ENCODE measurements at places on chromosomes 7 and 10.

GRCh38 chr10:131274133-131274880 is 37.2 kb downstream of the TCERG1L start:
- DNase-seq, result no peak

DNA sequence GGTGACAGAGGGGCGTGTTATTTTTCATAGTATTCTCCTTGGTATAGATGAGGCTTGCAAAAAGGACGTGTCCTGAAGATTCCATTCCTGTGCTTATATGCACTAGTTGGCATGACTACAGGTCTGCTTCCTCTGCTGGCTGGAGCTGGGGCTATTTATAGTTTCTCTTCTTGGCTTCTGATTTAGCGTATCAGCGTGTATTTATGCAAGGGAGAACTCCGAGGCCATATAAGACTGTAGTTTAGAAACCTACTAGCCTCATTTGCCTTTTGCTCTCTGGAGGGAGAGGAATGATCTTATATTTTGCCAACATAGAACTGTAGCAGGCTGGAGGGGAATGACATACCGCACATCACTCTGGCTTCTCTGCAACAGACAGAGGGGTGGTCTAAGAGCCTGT is 39.7 kb downstream of the CACNB2 start:
- DNase-seq, result no peak

GRCh38 chr10:117509573-117509972 is 33.0 kb upstream of the EMX2 start:
- no peak for DNase-seq

GRCh38 chr10:96902117-96902516 is 70.0 kb downstream of the LCOR start:
- no peak for DNase-seq

DNA sequence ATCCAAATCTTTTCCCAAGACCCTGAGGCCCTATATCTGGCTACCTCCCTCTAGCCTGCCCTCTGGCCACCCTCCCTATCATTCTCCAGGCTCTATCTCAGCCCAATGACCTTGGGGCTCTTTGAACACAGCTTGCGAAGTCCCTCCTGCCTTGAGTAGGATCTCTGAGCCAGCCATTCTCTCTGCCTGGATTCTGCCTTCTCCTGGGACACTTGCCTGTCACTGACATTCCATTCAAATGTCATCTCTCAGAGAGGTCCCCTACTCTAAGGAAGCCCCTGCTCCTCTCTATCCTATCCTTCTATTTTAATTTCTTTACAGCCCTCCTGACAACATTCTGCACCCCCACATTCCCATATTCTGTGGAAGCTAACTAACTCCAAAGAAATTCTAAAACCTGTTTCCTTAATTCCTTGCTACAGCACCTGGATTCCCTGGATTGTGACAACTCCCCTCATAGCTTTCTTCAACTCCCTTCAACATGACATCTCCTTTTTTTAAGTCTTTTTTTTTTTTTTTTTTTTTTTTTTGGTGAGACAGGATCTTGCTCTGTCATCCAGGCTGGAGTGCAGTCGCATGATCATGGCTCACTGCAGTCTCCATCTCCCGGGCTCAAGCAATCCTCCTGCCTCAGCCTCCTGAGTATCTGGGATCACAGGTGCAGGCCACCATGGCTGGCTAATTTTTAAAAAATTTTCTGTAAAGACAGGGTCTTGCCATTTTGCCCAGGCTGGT is 81.0 kb upstream of the ASAH2 start:
- no peak for DNase-seq

GRCh38 chr10:114653926-114654325 is 4.1 kb downstream of the ABLIM1 start:
- DNase-seq, result no peak

GRCh38 chr7:136359333-136359903 is 382.3 kb upstream of the MTPN start:
- no peak for DNase-seq

DNA sequence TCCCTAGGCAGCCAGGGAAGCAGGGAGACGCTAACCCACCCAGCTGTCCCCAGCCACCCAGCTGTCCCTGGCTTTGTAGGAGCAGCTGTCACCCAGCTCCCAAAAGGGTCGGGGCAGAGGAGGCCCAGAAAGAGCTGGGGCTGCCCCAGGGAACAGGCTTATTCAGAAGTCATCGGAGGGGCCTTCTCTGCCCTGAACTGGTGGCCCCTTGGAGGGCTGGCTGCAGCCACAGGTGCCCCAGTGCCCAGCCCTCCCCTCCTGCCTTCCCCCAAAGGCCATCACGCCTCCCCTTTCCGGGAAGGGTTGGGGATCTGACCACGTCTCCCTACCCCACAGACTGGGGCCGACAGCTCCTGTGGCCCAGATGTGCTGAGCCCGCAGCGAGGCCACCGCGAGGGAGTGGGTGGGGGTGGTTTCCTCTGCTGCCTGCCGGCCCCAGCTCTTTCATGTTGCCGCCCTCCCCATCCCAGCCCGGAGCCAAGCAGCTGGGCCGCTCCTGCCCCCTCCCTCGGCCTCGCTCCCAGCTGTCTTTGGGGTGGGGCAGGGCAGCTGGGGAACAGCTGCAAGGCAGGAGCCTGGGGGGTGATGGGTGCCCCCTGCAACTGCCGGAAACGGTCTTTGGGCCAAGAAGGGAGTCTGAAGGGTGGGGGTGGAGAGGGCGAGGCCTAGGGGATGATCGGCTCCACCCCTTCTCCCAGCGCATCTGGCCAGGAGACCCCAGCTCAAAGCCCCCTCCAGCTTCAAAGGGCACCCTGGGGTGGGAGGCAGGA is 16.8 kb downstream of the TRIM8 start:
- no peak for DNase-seq

DNA sequence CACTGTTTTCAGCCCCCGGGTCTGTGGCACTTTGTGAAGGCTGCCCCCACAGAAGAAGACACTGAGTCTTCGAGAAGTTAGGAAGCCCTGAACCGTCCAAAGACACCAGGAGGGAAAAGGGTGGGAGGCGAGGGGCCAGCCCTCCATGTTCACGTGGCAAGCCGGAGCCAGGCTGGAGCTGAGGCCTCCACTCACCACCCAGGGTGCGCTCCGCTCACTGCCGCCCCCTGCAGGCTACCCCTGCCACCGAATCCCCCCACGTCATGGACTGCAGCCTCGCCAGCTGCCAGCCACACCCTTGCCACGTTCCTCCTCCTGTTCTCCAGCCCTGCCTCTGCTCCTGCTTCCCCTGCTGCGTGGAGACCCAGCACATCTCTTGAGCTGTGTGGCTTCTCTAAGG is 59.0 kb upstream of the EN2 start:
- no peak for DNase-seq

- no peak for DNase-seq
These were observed 154.1 kb upstream of the AHR start for GRCh38 chr7:17144322-17144721.

- no peak for DNase-seq
These were observed 2.8 kb downstream of the WNT16 start for GRCh38 chr7:121331574-121331973.

GRCh38 chr10:69088801-69089501 is 1.0 kb downstream of the SRGN start:
- no peak for DNase-seq

DNA sequence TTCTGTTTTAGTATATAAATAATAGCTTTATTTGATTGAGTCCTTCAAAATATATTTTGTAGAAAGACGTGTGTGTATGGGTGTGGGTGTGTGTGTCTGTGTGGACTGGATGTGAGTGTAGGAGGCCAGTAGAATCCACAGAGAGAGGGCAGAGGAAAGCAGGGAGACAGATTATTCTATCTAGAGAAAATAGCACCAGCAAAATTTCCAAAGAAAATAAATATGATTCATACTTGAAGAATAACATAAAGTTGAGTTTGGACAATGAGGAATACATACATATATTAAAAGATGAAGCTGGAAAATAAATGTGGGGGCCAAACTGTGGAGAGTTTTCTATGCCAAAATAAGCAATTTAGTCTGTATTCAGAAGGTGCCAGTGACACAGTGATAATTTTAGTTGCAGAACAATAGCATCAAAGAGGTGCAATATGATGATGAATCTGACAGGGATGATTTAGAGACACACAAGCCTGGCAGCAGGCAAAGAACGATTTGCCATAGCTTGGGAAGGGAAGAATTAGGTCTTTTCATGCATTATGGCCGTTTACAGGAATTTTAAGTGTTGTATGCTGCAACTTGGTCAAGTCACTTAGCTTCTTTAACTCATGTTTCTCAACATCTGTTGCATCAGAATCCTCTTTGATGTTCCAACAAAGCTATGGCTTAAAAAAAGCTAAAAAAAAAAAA is 121.3 kb downstream of the SEMA3A start:
- no peak for DNase-seq

DNA sequence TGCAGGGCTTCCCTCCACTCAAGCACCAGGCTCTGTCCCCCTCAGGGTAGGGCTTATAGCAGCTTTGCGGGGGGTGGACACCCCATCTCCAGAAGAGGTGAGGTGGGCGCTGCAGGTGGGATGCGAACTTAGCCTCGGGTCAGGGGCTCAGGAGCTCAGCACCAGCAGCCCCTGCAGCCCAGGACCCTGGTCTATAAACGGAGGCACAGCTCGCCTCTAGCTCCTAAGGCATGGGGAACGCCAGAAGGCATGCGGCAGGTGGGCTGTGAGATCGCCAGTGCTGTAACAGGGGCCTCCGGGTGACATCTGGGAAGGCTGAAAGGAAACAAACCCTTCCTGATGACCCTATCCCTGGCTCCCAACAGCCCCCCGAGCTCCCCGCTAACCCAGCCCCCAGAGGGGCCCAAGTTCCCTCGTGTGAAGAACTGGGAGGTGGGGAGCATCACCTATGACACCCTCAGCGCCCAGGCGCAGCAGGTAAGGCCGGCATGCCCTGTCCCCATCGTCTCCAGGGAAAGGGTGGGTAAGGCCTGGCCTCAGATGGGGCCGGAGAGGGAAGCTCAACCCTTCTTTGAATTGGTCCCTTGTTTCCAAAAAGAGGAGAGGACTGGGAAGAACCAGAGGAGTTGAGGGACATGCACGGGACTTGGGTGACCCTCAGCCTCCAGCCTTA is 4.2 kb downstream of the NOS3 start:
- DNase-seq, result no peak

DNA sequence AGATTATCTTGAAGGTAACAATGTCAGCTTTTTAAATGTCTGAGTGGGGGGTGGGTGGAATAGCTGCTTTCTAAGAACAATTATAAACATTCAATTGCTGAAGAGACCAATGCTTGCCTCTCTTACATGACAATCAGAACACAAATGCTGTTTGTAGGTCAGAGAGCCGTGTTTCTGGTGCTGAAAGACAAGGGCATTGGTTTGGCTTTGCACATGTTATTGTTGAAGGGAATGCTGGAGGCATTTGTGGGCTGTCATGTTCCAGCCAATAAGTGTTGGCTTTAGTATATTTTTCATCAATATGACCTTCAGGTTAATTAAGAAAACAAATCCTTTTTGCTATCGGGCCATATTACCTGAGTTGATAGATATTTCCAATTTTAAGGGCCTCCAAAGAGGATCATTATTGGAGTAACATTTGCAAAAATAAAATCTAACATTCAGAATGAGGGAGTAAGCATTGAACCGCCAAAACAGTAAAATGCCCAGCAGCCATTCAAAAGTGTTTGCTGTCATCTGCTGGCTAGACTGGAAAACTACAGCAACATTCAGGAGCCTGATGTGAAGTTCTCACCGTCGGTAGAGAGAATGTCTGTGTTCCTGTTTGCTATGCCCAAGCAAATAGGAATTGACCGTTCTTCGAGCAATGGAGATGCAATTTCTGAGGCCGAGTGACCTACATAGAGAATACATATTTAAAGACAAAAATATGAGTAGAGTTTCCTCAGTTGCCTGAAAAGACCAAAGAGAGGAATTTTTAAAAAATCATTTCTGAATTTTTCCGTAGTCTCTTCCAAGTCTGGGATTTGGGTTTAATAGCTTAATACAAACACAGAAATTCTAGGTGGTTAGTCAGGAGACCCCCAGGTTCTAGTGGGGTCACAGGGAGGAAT is 118.9 kb downstream of the APBB1IP start:
- DNase-seq, result no peak

GRCh38 chr7:52184006-52184703 is 851.3 kb upstream of the POM121L12 start:
- no peak for DNase-seq

DNA sequence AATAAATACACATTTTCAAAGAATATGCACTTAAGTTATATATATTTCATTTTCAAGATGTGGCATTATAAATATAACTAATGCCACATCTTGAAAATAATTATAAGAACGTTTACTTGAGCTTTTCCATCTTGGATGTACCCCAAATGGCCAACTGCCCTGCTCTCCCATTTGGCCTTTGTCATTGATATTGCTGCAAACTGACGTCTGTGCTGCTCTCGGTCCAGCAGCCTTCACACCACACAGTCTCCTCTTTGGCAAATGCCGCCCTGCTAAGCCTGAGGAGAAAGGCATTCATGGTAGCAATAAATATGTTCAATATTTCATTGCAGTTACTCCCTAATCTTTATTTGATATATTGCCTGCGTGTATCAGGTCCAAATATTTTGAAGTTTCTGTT is 384.6 kb upstream of the ADARB2 start:
- no peak for DNase-seq

- no peak for DNase-seq
These were observed 71.9 kb downstream of the SGMS1 start for GRCh38 chr10:50551894-50552293.

GRCh38 chr10:24920907-24921881 is 31.2 kb downstream of the PRTFDC1 start:
- no peak for DNase-seq

DNA sequence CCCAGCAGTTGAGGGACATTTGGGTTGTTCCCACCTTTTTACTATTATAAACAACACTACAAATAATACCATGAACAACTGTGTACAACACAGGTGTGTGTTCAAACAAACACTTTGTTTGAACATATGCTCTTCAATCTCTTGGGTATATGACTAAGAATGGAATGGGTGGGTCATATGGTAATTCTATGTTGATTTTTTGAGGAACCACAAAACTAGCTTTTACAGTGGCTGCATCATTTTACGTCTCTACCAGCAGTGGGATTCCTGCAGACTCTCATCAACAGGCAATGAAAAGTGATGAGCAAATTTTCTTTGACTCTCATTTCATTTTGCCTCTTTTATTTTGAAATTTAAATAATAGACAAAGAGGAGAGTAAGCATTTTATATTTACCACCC is 116.9 kb upstream of the KLF14 start:
- DNase-seq, result no peak

GRCh38 chr7:129170441-129171021 is 17.9 kb upstream of the SMO start:
- no peak for DNase-seq

GRCh38 chr10:115996031-115996430 is 277.0 kb downstream of the GFRA1 start:
- DNase-seq, result no peak

Measured in NCI-H187 treated with DMSO at 0.1 percent for 48 hours (cell line).